ENCODE measurements at places on chromosomes 7 and 10.

GRCh38 chr7:45087301-45088145 lies 1.2 kb downstream of the NACAD start:
- DNase-seq = no peak

- no peak for DNase-seq
Observed at GRCh38 chr10:32259551-32259950, 87.4 kb downstream of the EPC1 start.

DNA sequence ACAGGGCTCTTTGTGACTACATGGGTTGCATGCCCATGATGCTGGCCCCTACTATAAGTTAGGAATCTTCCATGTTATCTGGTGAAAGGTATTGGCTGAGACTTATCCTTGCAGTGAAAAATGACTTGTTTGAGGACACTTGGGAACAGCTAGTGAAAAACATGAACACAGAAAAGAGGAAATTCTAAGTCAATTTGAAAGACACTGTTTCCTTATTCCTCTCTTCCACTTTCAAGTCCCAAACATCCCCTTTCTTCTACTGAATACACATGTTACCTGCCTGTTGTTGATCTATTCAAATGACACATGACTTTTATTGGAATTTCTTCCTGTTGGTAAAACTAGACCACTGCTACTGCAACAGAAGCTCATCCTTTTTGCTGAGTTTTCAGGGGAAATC lies 29.5 kb upstream of the PRKCQ start:
- no peak for DNase-seq

DNA sequence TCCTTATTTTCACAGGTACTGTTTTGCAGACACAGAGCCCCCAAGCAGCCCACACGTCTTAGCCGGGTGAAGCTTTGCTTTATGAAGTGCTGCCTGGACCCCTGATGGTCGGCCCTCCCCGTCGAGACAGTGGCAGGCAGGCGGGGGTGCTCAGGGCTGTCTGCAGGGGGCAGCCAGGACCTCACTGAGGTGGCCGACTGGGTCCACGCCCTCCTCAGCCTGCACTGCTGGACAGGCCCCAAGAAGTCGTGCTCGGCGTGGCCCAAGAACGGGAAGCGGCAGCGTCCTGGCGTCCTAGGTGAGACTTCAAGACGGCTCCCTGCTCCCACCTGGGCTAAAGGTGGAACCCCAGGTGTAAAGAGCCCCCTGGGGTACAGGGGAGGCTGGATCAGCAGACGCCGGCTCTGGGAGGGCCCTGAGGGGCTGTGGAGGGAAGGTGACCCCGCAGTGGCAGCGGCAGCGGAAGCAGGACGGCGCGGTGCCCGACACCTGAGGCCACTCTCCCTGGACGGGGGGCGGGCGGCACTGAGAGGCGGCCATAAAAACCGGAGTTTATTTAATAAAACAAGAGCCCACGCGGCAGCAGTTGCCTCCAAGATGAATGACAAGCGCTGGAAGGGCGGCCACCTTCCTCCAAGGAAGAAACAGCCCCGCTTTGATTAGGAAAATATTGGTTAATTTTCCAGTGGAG lies 179.4 kb downstream of the ELFN1 start:
- no peak for DNase-seq

GRCh38 chr7:140304191-140304799 lies 94.0 kb downstream of the SLC37A3 start:
- peak; percentile 31 for DNase-seq

GRCh38 chr10:124971276-124971675 lies 29.4 kb downstream of the ZRANB1 start:
- DNase-seq = no peak

- no peak for DNase-seq
Observed at GRCh38 chr10:62075414-62075813, 173.9 kb downstream of the ARID5B start.

Data from NK-92 treated with Interleukin-12 subunit alpha and Interleukin-12 subunit beta, amount 100 ng/mL, for 24 hours (cell line).